ENCODE measurements at places on chromosomes 7 and 10. TPM values are rescaled to one million over a fixed set of nuclear protein-coding genes. Genes with fewer than 3 reads are reported as not detected.

DNA sequence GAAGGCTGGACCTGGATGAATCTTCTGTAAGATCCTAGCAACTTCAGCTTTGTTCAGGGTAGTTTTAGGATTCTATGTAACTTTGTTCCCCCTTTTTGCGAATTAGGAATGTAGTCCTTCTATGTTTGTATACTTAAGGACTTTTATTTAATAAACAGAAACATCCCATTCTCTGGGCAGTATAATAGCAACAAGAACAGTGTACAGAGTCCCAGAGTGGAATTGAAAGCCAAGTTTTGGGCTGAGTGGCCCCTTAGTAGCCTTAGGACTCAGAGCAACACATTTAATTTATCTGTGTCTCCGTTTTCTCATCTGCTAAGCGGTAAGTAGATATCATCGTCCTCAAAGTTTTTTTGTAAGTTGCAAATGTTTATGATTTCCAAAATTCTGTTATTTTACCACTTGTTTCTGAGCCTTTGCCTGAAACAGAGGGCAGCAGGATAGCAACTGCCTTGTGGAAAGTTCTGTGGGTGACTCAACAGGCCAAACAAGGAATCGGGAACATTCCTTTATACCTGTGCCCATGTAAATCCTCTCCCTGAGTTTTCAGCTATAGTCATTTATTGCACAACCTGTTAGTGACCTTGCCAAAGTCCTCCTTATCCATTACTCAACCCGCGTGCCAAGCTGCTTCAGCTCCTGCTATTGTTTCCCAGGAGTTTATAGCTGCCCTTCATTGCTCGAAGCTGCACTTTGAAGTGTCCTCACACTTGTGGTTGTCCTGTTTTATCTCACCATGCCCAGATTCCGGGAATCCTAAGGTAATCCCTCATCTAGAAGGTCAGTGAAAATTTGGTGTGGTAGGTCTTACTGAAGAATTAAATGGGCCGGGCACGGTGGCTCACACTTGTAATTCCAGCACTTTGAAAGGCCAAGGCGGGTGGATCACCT, 199.1 kb upstream of the AHR start:
- peak; percentile 84 for DNase-seq

- DNase-seq: no peak
These were observed 83.1 kb downstream of the LHPP start for GRCh38 chr10:124544711-124545110.

The RELN gene
- total RNA-seq: 2.6 TPM

DNA sequence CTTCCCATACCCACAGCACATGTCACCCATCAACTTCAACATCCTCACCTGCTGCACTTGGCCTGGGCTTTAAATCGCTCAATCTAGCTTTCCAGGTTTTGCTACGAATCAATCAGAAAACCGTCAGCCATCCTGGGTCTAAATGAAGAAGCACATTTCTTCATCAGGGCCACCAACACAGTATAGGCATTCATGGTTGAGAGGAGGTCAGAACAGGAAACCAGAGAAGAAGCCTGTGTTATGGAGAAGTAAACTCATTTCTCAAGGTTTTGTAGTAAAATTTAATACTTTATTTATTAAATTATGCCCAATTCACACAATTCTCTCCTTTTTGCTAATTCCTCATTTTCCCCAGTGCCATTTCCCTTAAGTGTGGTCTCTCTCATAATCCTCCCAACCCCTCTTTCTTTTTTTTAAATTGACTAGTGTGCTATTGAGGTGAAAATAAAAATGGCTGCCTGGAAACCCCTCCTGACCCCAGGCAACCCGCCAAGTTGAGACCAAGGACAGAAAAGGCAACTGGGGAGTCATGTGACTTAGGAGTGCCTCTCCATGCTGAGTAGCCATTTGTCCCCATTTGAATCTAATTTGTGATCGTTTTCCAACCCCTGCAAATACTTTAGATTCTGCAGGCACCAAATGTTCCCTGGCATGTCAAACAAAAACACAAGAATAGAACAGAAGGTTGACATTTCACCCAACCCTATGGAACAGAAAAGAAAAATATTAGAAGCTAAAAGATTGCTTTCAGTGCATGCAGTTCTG, 181.1 kb upstream of the NAMPT start:
- DNase-seq: no peak

The GBX1 gene
- not detected for total RNA-seq

DNA sequence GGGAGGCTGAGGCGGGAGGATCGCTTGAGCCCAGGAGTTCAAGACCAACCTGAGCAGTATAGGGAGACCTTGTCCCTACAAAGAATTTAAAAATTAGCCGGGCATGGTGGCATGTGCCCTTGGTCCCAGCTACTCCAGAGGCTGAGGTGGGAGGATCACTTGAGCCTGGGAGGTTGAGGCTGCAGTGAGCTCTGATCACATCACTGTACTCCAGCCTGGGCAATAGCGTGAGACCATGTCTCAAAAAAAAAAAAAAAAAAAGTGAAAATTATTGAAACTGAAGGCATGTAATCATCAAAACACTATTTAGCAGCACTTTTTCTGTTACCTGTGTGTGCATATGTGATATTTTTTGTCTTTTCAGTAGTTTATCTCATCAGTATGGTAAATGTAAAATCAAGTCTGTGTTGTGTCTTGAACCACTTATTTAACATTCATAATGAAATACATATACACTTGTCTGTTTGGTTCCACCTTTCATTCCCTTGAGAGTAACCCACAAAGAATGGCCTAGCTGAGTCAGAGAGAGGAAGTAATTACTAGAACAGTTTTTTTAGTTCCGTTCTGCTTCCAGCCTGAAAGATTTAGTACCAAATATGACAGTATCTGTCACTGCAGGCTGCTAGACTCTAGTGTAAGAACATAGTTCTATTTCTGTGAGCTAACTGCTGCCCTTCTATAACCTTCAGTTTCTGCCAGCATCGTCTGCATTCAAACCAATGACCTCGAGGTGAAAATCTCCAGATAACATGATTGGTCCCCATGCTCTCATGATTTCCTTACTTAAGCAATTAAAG, 68.6 kb downstream of the MMRN2 start:
- no peak for DNase-seq

The ZNF37A gene
- total RNA-seq: 29.5 TPM

- no peak for DNase-seq
These were observed 40.4 kb downstream of the CREB3L2 start for GRCh38 chr7:137961200-137962177.

The STEAP4 gene
- 39.6 TPM for total RNA-seq

The SPDYE16 gene
- total RNA-seq: 0.51 TPM

The CDK1 gene
- 5.3 TPM for total RNA-seq

DNA sequence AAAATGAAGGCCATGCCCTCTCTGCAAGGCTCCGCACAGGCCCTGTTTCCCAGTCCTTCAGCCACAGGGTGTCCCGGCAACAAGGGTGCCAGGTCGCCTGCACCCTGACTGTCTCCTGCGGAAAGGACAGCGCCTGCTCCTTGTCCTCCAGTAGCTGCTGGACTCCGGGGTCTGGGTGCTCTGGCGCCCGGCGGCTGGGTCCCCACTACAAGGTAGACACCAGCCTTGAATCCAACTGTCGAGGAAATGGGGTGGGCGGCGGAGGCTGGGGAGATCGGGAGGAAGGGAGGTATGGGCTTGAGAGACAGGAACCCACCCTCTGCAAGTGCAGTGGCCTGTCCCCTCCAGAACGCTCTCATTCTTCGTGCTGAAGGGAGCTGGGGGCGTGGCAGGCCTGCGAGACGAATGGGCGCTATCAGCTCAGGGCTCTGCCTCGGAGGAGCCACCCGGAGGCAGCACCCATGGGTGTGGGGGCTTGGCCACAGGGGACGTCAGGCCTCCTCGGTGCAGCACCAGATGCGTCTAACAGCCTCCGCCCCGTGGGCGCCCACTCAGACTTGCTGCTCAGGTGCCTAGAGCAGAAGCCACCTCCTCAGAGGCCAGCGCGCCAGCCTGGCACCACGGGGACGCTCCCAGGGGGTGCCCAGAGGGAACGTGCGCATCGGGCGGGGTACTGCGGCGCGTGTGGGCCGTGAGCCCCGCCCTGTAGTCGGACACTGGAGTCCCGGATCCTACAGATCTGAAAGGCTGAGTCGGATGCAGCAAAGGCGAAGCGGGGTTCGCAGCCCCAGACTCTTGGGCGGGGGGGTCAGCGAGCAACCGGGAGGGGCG, 15.6 kb downstream of the ADAM8 start:
- peak; percentile 29 for DNase-seq

The CFAP46 gene
- 9.3 TPM for total RNA-seq

DNA sequence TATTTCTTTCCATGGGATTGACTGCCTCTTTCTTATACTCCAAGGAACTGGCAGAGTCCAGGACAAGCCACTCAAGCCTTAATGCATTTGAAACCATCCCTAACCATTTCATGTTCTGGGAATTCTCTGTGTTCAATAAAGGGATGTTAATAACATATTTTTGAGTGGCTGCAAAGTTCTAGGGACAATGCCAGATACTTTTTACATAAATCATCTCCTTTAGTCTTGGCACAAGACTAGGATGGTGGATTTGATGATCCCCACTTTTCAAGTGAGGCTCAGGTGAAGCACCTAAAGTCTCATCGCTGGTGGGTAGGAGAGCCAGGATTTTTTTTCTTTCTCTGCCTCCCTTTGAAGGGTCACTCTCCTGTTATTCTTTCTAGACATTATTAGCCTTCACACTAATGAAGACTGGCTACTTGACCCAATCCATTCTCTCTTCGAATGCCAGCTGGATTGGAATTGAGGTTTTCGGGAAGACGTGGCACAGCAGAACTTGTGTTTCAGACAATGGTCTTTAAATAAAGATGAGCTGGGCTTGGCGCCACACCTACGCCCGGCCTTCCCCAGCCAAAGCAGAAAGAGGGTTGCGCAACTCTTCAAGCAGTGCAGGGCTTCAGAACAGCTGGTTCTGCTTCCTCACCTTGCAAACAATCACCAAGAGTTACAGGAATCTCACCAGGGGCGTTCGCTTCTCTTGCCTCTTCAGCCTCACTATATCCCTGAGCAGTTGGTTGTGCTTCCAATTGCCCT, 73.8 kb upstream of the BMPER start:
- DNase-seq: peak; percentile 42

DNA sequence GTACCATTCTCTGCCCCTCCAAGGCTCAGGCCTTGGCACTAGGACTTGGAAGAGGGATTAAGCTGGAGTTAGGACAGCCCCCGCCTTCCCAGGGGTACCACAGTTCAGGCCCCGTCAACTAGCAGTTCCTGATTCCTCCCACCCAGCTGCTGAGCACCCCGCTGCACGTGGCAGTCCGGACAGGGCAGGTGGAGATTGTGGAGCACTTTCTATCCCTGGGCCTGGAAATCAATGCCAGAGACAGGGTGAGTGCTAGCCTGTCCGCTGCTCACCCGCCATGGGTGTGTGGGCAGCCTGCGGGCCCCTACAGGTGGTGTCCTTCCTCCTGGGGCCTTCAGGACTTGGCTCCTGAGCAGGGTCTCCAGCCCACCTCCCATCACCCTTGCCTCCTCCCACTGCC, 2.0 kb upstream of the HOGA1 start:
- DNase-seq: no peak

DNA sequence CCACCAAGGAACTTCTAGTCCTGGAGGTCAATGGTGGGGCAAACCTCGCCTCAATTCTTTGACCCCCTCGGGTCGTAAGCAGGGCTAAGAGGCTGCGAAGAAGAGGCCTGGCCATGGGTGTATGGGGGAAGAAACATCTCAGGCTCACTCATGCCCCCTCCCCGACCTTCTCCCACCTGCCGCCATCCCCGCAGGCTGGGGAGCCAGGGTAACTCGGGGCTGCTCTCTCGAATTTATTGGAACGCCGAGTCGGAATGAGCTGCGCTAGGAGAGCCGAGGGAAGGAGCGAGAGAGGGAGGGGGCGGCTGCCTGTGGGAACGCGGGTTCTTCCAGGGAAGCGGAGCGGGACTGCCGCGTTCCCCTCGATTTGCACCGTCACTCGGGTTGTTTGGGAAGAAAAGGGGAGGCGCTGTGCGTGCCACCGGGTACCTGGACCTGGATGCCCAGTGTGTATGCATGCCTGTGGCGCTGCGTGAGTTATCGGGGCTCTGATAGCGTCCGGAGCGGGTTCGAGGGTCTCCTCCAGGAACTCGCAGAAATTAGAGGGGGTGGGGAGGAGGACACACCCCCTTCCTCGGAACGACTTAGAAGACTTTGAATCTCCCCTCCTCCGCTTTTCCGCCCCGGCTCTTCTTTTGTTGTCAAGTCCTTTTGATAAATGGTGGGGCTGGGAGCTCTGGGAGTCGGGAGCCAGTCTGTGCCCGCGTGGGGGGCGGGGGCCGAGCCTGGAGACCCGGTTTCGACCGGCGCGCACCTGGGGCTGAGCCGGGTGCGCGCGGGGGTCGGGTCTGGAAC, 1.8 kb upstream of the ZNF503 start:
- peak; percentile 45 for DNase-seq

The CALML5 gene
- 10.5 TPM for total RNA-seq

DNA sequence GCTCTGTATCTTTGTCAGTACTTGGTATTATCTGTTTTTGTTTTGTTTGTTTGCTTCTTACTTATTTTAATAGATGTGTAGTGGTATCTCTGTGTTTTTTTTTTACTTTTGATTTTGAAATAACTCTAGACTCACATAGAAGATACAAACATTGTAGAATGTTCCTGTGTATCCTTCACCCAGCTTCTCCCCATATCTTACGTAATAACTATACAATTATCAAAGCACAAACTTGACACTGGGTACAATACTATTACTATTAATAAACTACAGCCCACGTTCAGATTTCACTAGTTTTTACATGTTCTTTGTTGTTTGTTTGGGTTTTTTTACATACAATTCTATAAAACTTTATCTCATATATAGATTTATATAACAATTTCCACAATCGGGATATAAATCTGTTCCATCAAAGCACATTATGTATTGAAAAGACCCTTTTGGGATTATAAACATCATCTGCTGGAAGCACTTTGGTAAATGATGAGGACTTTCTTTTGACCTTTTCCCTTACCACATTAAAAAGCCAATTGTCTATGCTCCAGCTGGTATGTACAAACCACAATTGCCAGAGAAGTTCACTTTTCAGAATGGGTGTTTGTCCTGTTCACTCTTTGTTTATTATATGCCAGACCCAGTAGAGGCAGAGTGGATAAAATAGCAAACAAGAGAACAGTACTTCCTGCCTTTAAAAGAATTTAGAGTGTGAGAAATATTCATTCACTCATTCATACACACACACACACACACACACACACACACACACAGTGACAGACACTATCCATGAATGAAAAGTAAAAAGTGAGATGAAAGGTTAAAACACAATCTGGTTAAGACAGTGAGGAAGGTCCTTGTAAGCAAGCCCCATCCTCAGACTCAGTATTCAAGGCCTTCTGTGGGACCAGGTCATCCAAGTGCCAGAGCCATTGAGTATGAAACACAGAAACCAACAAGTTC, 113.0 kb downstream of the SGMS1 start:
- no peak for DNase-seq

GRCh38 chr7:84876061-84876821, 310.6 kb downstream of the SEMA3D start:
- DNase-seq: no peak

The MMD2 gene
- 14.7 TPM for total RNA-seq

GRCh38 chr10:8121201-8121890, 66.9 kb downstream of the GATA3 start:
- no peak for DNase-seq

GRCh38 chr10:94403380-94404213, 1.3 kb downstream of the TBC1D12 start:
- DNase-seq: peak; percentile 70

GRCh38 chr10:21458126-21458871, 67.2 kb downstream of the SKIDA1 start:
- no peak for DNase-seq

- DNase-seq: no peak
These were observed 27.2 kb downstream of the HTR5A start for GRCh38 chr7:155097338-155097737.

Measured in prostate gland (tissue), 2 donors.